ENCODE measurements at places on chromosomes 2 and 18. TPM values are rescaled to one million over a fixed set of nuclear protein-coding genes. Genes with fewer than 3 reads are reported as not detected.

Gene MBD5
- 20.8 TPM for total RNA-seq

Gene NOL4
- not detected for total RNA-seq

Gene SLC9A4
- total RNA-seq = not detected

Gene LRRTM1
- not detected for total RNA-seq

Gene RGPD4
- total RNA-seq = not detected

Gene SCN1A
- total RNA-seq = 0.33 TPM

Gene PELI1
- 6.6 TPM for total RNA-seq

Gene IL1A
- total RNA-seq = 0.33 TPM

Gene G6PC2
- total RNA-seq = not detected

Gene ARHGEF4
- total RNA-seq = 1.3 TPM

Gene MARCHF4
- 1.5 TPM for total RNA-seq

Gene RETREG2
- 82.5 TPM for total RNA-seq

Gene SIX3
- not detected for total RNA-seq

Gene SOCS6
- 31.0 TPM for total RNA-seq

Gene SUCLG1
- 68.1 TPM for total RNA-seq

Gene RASGRP3
- 1.3 TPM for total RNA-seq

Gene RRM2
- 5.3 TPM for total RNA-seq

Gene WBP1
- total RNA-seq = 87.2 TPM

Gene KCNK3
- total RNA-seq = under 0.01 TPM

Gene DCDC2C
- total RNA-seq = not detected

Gene CHRNG
- not detected for total RNA-seq

Gene PSMA8
- total RNA-seq = not detected

Gene RESP18
- total RNA-seq = not detected

Gene BMP10
- total RNA-seq = not detected

Gene NOP58
- total RNA-seq = 60.2 TPM

Gene DGKD
- 9.8 TPM for total RNA-seq

Gene GNLY
- not detected for total RNA-seq

Gene NYAP2
- not detected for total RNA-seq

Gene ADRA2B
- total RNA-seq = not detected

Gene CIDEA
- total RNA-seq = not detected

Gene GPR39
- 1.3 TPM for total RNA-seq

Gene SERPINB4
- total RNA-seq = not detected

Gene CD28
- under 0.01 TPM for total RNA-seq

Gene CHRND
- not detected for total RNA-seq

Gene GKN1
- total RNA-seq = not detected

Gene MAB21L4
- not detected for total RNA-seq

Gene GPD2
- 92.8 TPM for total RNA-seq

Gene ERMN
- not detected for total RNA-seq

Gene SPP2
- total RNA-seq = not detected

Gene CXCR4
- 1.0 TPM for total RNA-seq

Gene CACNB4
- 1.2 TPM for total RNA-seq

Gene AOX1
- 38.1 TPM for total RNA-seq

Gene ROCK1
- 45.7 TPM for total RNA-seq
